Left ventricle myocardium superior (tissue), 1 donor: ENCODE measurements at places on chromosomes 2 and 18. TPM values are rescaled to one million over a fixed set of nuclear protein-coding genes. Genes with fewer than 3 reads are reported as not detected.
A peak's percentile ranks its signal among the peaks of the same experiment; 100 is the strongest.

GRCh38 chr2:54724560-54725342 is 1.3 kb downstream of the EML6 start:
- peak; percentile 55 for DNase-seq

GRCh38 chr2:33810046-33810835 is 211.1 kb upstream of the FAM98A start:
- DNase-seq, result no peak

DNA sequence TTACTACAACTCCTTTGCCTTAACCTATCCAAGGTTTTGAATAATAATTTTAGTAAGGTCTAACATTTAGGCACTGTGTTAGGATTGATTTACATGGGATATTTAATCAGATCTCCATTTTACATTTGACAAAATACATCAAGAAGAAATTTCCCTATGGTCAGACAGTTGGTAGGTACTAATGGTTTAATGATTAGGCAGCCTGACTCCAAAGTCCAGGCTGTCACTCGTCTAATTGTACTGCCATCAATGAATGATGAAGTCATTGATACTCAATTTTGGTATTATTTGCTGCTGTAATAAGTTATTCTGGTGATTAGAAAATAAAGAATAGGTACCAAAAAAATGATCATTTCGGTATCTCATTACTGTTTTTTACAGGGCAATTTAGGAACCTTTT is 14.1 kb downstream of the BBS5 start:
- no peak for DNase-seq

DNA sequence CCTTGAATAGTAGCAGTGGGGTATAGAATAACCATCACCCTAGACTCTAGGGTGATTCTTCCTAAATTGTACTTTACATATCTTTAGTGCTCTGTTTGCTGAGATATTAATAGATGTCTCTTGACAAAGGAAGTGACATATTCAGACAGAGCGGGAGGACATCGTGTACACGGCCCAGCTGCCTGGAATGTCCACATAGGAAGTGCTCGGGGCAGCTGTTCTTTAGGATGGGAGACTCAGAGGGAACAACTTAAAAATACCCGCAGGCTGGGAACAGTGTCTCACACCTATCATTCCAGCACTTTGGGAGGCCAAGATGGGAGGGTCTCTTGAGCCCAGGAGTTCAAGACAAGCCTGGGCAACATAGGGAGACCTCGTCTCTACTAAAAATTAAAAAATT is 206.1 kb downstream of the FAM210A start:
- DNase-seq, result peak; percentile 73

DNA sequence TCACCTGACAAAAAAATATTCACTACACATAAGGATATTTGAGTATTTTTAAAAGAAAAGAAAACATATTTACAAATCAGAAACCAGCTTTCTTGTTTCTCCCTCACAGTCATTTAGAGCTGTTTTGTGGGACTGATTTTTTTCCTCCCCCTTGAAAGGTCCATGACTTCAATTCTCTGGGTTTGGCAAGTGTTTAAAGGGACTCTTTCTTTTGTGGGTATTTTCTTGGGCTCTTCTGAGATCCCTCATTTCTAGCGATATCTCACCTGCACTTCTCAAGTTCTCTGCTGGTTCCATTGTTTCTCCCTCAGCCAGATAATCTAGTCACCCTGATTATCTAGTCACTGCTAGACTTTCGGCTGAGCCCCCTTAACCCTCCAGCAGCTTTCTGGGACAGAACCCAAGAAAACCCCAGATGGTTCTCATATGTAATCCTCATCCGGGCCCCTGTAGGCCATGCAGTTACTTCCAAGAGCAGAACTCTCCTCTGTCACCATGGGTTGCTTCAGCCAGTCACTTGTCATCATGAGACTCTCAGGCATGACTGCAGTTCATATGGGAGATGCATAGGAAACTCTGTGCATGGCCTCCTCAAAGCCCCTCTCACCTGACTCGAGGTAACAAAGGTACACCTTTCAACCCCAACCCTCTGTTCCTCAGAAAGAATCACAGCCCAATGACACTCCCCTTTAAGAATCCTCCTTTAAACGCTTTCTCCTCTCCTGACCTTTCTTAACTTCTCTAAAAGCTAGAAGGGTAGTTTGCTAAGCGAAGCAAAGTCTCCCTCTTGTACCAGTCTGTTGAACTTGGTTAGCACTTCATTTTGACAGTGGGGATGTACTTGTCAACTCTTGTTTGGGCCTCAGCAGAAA is 36.7 kb upstream of the ITGA4 start:
- no peak for DNase-seq

- peak; percentile 42 for DNase-seq
These were observed 14.3 kb downstream of the COPS7B start for GRCh38 chr2:231800493-231801091.

DNA sequence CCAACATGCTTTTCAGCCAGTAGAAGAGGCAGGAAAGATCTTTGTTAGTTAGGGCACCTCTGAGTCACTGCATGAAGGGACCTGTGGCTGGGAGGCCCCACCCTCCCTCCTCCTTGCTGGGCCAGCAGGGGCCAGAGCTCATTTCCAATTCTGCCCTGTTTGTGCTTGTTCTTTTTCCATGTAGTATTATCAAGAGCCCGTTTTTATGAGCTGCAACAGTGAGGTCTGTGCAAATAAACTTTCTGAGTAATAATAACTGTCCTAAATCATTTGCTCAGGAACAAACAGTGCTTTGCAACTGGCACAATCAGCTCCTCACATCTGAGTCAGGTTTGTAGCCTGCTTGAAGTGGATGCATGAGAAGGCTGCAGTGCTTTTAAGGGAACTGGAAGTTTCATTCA is 128.0 kb downstream of the ARL4C start:
- DNase-seq, result no peak

DNA sequence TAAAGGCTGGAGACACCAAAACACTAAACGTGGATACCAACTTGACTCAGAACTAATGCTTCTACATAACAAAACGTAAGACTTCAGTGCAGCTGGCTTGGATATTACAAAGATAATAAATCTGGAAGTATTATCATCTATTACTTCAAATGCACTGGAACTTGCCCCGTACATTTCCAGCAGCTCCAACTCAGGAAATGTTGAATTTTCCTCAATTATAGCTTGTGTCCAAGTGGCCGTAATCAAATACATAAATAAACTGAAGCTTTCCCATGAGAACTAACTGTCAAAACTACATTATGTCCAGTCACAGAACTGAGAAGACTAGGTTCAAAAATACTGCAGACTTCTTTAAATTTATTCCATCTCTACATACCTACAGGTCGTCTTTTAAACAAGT is 6.2 kb downstream of the PDE1A start:
- DNase-seq, result no peak

GRCh38 chr18:73355121-73355520 is 487.3 kb upstream of the NETO1 start:
- DNase-seq, result no peak

GRCh38 chr18:10346749-10347415 is 107.6 kb upstream of the APCDD1 start:
- DNase-seq, result no peak

GRCh38 chr2:106863387-106863786 is 22.6 kb downstream of the ST6GAL2 start:
- no peak for DNase-seq

DNA sequence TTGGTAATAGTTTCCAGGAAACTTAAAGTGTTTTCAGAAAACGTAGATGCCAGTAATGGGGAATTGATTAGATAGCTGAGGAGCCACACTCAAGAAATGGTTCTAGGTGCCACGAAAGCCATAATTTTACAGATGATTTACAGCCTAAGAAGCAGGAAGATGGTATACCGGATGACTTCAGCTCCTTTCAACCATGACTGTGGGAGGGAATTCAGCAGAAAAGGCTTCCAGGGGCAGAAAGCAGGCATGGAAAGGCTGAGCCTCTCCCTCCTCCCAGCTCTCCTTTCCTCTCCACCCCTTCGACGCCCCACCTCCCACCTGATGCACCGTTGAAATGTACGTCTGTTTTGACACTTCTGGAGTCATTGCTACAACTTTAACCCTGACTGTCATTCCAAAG is 68.6 kb upstream of the SMIM21 start:
- no peak for DNase-seq

DNA sequence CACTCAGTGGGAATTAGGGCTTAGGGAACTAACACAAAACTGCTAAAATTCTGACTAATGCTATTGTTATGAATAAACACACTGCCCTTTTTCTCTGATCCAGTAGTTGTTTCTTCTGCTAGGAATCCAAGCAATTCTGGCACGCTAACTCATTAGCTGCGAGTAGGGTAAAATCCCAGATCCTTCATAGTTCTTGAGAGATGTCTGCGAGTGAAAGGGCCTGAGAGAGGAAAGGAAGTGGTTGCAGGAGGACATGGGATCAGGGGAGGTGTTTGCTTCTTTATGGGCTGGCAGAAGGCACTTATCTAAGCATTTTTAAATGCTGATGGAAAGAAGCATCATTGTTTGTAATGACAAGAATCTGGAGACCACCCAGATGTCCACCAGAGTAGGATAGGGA is 9.4 kb downstream of the MAP3K19 start:
- no peak for DNase-seq

DNA sequence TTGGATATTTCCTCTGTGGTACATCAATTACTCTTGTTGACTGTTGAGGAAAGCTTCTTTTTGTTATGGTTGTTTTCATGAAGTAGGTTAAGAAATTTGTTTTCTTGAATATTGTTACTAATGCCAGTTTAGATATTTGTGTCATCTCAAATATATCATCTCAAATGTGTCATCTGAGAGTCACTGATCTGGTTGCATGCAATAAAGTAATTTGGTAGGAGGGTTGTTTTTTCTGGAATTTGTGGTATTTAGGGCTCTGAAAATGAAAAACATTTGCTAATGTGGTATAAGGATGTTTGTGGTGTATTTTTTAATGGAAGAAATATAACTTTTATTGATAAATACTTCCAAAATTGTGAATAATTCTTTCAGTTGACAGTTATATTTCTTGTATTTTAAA is 117.7 kb downstream of the GREB1L start:
- no peak for DNase-seq

DNA sequence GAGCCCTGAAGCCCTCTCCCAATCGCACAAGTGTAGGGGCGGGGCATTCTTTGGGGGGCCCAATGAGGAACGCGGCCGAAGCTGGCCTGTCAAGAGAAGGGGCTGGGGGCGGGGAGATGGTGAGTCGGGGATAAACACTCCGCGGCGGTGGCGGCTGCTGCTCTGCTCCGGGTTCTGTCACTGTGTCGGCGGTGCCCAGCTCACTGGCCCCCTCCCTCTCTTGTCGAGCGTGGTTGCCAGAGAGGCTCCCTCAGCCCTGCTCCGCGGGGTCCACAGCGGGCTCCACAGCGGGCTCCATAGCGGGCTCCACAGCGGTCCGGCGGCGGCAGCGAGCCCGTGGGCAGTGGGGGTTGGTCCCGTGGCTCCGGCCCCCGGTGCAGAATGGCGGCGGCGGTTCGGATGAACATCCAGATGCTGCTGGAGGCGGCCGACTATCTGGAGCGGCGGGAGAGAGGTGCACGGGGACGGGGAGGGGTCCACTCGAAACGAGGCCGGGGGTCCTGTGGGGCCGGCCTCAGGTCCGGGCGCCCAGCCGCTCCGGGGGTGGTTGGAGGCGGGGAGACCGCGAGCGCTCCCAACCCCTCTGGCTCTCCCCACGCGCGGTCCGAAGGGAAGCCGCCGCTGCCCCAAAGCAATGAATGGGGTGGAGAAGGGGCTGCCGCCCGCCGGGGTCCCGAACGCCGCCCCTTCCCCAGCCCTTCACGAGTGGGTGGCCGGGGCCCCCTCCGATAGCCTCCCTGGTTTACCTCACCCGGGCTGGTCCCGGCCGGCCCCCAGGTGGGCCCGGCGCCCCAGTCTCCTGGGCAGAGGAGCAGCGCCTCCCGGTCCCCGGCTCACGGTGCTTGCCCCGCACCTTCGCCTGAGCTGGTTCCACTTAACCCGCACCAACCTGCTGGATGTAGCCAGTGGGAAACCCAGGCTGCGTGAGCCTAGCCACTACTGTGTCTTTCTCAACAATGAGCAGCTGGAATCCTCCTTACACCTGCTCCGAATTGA is at the start of gene MXD1:
Gene MXD1 (plus strand): TSS at position 160 of the 996 bp plus-strand sequence. CDS start 222 bp downstream, at position 382.
- peak; percentile 99 for DNase-seq

- no peak for DNase-seq
These were observed 163.7 kb downstream of the SOCS6 start for GRCh38 chr18:70452501-70452900.

- no peak for DNase-seq
These were observed 79.5 kb upstream of the ALPP start for GRCh38 chr2:232299084-232299483.

DNA sequence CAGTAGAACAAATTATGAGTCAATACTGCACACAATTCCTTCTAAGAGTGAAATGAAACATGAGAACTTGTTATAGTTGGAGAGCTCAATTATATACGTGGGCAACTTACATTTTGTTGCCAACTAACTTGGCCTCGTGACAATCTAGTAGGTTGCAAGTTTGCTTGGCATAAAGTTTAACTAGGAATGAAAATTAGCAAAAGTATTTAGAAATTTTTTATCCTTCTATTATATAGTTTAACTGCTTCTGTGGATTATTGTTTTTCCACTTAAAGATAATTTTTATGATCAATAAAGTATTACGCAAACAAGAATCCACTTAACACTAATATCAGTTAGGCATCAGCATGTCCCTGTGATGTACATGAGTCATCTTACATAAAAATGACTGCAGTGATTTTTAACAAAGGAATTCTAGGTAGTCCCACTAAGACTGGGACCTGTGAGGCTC is 41.1 kb downstream of the FAM124B start:
- DNase-seq, result no peak

GRCh38 chr2:39290433-39290832 is 46.7 kb upstream of the CDKL4 start:
- DNase-seq, result no peak

DNA sequence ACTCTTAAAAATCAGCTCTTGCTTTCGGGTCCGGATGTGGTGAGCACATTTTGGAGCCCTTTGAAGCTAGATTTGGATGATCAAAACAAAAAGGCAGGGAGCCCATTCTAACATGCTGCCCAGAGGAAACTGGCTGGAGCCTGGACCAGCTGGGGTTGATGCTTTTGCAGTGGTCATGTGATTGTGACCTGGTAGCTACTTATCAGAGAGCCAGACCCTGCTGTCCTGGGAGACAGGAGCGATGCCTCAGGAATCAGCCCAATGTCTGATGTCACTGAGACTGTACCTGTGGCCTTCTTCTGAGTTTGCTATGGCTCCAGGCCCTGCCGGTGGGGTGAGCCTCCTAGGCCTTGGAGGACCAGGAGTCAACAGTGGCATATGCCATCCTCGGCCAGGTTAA is 18.7 kb upstream of the SCLY start:
- DNase-seq, result no peak

GRCh38 chr2:216083464-216084281 is 2.0 kb downstream of the TMEM169 start:
- no peak for DNase-seq

GRCh38 chr2:22221006-22221405 is 1097.2 kb downstream of the TDRD15 start:
- DNase-seq, result no peak

GRCh38 chr2:15667809-15668556 is 76.3 kb downstream of the DDX1 start:
- DNase-seq, result no peak

- DNase-seq, result no peak
These were observed 290.2 kb downstream of the SOX11 start for GRCh38 chr2:5982193-5982902.

- DNase-seq, result no peak
These were observed 395.7 kb downstream of the GALR1 start for GRCh38 chr18:77645170-77645872.

The CEBPZ gene
- total RNA-seq, result 28.9 TPM

The DSC2 gene
- 34.1 TPM for total RNA-seq

The HNMT gene
- total RNA-seq, result 11.0 TPM

The GRP gene
- not detected for total RNA-seq

The TNFRSF11A gene
- 1.2 TPM for total RNA-seq

The CACNB4 gene
- total RNA-seq, result 0.32 TPM

The SCN7A gene
- total RNA-seq, result 28.5 TPM

The GAREM2 gene
- total RNA-seq, result 3.6 TPM

The MAL gene
- 3.9 TPM for total RNA-seq

The FAM161A gene
- 0.89 TPM for total RNA-seq
